ENCODE measurements at places on chromosomes 4 and X. TPM values are rescaled to one million over a fixed set of nuclear protein-coding genes. Genes with fewer than 3 reads are reported as not detected.

- DNase-seq = no peak
Observed at GRCh38 chrX:118261151-118261550, 84.8 kb upstream of the WDR44 start.

NUP54 gene
- 162 TPM for total RNA-seq

DNA sequence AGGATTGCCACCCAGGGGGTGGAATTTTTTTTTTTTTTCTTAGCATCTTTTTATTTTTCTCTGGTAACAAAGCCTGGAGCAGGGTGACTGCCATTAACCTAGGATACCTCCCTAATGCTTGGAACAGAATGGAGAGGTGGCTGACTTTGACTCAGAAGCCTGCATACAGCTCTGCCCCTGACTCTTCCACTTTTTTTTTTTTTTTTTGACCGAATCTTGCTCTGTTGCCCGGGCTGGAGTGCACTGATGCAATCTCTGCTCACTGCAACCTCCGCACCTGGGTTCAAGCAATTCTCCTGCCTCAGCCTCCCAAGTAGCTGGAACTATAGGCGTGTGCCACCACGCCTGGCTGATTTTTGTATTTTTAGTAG lies 341 bp upstream of the SLC2A9 start:
- DNase-seq = no peak

GRCh38 chrX:51456814-51457213 lies 39.6 kb downstream of the NUDT11 start:
- no peak for DNase-seq

NDST4 gene
- total RNA-seq = 1.7 TPM

DNA sequence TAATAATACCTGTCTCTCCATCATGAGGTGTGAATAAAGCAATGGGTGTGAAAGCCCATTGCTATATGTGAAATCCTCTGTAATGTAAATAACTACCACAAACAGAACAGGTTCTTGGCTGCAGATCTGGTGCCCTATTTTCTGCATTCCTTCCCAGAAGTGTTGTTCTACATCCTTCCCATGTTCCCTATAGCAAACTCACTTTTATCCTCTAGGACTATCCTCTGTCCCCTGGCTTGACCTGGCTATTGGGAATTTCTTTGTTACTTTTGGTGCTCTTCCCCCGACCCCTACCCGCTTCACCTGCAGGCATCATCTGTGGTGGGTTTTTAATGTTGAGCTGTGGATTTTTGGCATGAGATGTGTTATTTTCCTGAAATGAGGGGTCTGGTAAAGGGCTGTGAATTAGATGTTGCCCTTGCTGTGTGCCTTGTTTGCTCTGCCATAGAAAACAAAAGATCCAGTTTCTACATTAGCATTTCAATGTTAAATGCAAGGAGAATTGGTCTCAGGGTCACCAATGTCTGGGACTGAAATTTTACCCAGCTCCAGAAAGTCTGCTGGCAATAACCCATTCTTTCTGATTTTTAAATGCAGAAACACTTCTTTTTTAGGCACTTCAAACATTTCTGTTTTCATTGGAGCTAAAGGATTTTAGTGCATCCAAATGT lies 13.6 kb upstream of the FREM3 start:
- DNase-seq = no peak

CPE gene
- 347 TPM for total RNA-seq

DNA sequence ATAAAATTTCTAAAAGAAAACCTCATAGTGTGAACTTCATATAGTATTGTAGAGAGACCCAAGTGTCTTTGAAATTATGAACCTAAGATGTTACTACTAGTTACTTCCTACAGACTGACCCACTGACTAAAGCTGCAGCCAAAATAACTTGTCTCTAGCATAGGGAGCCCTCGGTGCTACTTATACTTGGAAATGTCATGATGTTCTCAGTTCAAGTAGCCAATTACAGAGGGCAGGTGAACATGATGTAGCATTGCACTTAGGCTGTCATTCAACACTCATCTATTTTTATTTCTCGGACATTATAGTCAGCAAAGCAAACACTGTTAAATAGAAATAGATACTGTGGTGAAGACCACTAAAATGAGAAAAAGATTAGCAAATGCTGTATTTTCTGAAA lies 165.6 kb downstream of the AREG start:
- no peak for DNase-seq

DNA sequence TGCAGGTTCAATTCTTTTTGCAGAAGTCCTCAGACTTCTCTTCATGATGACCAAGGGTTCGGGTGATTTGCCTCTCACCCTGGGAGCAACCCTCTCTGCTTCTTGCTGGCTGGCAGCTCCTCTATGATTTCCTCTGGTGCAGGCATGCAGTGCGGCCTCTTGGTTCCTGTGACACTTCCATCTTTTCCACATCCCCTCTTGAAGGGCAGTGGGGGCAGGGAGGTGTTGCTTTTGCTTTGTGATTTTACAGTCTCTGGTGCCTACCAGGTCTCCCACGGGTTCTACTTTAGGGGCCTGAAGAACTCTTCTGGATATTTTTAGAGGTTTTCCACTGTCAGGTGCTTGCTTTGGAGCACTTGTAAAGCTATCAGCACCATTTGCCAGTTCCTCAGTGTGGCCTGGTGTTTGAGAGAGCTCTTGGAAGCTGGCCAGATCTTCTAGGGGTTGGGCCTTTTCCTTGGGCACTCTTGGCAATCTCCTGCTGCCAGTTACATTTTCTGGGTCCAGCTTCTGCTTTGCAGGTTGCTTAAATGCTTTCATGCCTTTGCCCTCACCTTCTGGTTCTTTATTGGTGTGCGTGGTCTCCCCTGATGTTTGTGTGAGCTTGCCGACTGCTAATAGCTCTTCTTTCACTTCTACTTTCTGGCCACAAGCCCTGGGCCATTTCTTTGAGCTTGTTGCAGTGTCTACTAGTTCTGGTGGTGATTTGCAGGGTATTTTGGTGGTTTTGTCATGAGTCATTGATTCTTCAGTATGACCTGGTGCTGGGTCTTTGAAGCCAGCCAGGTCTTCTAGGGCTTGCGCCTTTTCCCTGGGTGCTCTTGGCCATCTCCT lies 11.5 kb upstream of the CHST7 start:
- no peak for DNase-seq

Measured in occipital lobe (tissue), 3 donors.